AG10803 (cell line): ENCODE measurements at places on chromosomes 12 and 14.

DNA sequence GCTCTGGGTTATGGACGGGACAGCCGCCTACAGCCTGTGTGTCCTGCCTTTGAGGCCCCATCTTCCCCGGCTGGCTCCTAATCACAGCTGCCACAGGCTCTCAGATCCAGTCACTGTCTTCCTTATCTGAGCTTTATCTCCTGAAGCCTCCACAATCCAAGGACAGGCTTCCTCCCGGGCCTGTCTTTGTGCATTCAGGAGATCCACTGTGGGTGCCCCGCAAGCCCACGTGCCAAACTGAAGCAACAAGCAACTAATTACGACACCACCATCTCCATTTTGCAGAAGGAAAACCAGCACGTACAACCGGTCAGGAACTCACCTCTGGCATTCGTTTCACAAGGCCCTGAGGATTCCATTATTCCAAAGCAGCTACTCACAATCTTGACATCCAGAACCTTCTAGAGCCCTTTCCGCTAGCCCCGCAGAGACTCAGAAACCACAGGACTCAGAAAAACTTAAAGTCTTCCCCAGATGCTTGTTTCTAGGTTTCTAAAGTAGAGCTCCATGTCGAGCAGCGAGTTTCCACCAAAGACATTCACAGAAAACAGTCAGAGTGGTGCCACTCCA, 14.0 kb downstream of the SYNE3 start:
- no peak for DNase-seq

GRCh38 chr12:108666401-108666881, 32.7 kb upstream of the SELPLG start:
- peak; percentile 77 for DNase-seq

DNA sequence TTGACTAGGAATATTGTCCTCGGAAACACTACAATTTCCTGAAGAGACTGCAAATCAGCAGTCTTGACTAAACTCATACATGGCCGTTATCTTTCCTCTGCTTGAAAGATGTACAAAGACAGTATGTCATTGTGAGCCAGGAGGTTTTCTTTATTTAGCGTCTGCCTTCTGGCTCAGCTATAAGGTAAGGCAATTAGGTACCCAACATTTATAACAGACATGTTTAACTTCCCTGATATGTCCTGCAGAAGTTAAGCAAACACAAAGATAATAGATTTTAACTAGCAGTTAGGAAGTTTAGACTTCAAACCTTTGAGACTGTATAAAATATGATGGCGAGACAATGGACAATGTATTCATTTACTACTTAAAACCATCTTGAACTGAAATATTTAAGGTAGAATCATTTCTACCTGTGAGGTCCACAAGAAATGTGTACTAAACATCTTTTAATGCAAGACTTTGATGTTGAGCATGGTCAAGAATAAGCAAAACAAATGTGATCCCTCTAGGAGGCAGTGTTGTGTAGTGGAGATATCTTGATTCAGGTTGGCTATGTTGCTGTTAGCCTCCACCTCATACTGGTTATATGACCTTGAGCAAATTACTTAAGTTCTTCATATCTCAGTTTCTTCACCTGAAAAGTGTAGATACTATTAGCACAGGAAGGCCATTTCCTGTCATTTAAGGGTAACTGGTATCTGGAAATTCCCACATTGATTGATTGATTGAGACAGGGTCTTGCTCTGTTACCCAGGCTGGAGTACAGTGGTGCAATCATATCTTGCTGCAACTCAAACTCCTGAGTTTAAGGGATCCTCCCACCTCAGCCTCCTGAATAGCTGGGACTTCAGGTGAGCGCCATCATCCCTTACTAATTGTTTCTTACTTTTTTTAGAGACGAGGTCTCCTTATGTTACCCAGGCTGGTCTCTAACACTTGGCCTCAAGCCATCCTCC, 96.3 kb upstream of the EEA1 start:
- peak; percentile 70 for DNase-seq

DNA sequence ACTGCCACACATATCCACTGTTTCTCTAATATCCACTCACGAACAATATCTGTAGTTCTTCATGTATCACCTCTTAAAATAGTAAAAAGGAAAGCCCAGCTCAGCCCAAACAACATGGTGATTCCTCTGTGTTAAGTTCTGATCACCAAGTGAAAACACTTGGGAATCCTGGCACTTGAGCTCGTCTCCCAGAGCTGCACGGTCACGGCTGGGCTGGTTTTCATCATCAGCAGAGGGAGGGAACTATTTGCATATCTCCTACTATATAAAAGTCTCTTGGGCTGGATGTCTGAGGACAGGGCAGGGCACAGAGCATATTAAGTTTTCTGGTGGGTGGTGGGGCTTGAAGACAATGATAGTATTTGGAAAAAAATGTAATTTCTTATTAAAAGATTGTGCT, 870.6 kb downstream of the TMEM121 start:
- no peak for DNase-seq

DNA sequence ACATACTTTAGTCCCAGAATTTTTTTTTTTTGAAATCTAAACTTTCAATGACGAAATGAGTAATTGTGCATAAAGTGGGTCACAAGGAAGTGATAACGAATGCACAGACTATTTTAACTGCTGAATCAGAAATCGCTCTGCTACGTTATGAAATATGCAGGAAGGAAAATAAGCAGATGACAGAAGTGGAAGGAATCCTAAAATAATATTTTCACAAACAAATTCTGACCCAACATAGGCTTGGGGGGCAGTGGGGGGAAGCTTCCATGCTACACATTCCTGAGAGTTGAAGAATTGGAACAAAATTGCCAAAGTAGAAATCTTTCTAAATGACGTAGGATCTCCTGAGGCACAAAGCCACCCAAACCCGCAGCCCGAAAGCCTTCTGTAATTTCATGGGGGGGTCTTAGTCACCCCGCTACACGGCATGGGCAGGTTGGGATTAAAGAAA, 89.6 kb downstream of the ARF6 start:
- DNase-seq: peak; percentile 93
